ENCODE measurements at places on chromosomes 16 and 17. TPM values are rescaled to one million over a fixed set of nuclear protein-coding genes. Genes with fewer than 3 reads are reported as not detected.

DNA sequence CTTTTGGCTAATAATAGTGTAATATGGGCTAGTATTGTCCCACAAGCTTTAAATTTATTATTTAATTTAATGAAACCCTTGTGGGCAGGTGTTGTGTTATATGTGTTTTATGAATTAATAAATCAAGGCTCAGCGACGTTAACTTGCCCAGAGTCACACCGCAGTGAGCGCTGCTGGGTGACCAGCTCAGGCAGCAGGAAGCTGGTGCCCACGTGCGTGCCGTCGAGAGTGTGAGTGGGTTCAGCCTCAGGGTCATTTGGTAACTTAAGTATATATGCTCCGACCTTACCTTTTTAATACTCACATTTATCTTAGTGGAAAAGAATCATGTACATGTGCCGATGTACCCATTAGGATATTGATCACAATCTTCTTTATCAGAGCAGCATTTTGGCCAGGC, 137.4 kb upstream of the CHMP6 start:
- DNase-seq = no peak

DNA sequence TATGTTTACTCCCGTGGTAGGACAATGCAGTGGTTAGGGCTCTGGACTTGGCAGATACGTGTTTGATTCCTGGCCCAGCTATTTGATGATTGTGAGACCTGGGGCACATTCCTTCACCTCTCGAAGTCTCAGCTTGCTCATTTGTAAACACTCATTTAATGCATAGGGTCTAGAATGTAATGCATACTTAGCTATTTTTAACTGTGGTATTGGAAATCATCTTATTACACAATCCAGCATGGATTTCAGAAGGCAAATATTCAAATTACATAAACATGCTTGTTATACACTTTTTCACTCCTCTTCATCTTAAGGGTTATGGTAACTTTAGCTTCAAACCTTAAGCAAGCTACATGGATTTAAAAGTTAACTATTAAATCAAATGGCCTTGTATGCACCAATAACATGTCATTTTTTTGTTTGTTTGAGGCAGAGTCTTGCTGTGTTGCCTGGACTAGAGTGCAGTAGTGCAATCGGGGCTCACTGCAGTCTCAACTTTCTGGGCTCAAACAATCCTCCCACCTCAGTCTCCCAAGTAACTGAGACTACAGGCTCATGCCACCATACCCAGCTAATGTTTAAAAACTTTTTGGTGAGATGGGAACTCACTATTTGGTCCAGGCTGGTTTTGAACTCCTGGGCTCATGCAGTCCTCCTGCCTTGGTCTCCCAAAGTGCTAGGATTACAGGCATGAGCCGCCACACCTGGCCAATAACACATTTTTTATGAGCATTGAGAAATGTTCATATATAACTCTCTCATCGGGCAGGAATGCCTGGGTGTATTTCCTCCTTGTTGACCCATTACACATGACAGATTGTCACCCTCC, 52.5 kb downstream of the VAT1L start:
- no peak for DNase-seq

DNA sequence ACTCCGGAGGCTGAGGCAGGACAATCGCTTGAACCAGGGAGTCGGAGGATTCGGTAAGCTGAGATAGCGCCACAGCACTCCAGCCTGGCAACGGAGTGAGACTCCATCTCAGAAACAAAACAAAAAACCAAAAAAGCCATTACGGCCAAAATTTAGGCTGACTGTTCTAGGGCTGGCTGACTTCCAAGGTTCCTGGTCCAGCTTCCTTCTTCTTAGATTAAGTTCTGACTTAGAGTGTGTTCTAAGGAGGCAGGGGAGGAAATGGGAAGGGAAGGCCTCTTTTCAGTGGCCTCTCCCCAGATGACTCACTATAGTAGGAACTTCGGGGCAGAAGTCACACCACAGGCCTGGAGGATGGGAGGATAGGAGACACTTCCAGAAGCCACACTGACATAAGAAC, 27.7 kb upstream of the CLEC18B start:
- DNase-seq = peak; percentile 89

DNA sequence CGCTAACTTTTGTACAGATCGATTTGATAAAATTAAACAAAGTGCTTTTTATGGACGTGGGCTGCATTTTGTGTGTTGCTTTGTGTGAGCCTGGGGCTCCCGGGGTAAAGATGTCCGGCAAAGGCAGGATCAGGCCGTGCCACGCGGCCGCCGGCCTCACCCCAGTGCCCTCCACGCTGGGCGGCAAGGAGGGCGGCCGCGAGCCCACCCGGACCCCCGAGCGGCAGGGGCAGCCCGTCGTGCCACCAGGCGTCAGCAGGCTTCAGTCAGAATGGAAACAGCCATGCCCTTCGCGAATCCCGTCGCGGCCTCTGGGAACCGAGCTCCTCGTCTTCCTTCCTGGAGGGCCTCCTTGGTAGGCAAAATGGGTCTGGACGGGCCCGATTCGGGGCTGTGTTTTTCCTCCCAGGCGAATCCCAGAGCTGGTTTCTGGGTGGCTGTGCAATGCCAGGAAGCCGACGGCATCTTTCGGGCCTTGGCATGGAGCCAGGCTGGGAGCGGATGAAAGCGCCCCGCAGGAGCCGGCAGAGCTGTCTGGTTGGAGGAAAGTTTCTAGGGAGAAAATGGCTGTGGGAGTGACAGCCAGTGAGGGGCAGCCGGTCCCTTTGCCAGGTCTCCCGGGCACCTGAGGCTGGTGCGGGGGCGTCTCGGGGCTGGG, 5.5 kb downstream of the SOX8 start:
- DNase-seq = no peak

KCNJ18 gene
- not detected for total RNA-seq

NPIPA8 gene
- not detected for total RNA-seq
